Adrenal gland (tissue), 19 donors: ENCODE measurements at places on chromosomes 7 and 10. TPM values are rescaled to one million over a fixed set of nuclear protein-coding genes. Genes with fewer than 3 reads are reported as not detected.

GRCh38 chr7:28958980-28959347 is 834 bp upstream of the TRIL start:
- no peak for DNase-seq

DNA sequence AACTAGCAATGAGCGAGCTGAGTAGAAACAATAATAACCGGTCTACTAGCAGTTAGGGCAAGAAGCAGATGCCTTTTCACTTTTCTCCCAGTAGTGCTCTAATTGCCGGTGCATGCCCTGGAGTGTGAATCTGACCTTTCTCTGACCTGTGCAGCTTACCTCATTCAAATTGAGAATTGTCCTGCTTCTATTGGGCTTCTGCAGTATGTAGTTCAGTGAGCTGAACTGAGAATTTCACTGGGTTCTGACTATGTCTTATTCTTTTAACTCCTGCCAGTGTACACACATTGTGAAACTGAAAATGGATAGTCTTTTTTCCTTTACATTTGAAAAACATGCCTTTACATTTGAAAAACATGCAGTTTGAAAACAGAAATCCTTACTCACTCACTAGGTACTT is 157.9 kb upstream of the GRM3 start:
- DNase-seq, result no peak

DNA sequence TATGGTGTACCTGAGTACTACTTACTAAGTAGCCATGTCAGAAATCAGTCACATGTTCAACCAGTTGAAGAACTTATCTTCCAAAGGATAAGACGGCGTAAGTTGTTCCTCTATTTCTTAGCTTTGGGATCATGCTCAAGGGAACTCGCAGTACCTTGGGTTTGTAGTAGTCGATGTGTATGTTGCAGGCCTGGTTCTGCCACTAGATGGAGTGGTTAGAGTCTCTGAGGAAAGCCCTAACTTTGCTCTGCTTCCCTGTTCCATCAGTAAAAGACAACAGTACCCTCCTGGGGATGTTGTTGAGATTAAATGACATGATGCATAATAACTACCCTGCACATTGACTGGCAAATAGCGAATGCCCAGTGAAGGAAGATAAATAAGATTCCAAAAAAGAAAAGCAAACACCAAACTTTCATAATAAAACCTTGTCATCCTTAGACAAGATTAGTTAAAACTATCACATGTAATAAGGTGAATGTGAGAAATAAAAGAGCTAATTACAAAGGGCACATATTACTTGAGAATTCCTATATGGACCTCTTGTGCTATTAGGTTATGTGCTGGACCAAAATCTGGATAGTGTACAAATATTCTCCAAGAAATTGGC is 165.9 kb downstream of the ABCA13 start:
- no peak for DNase-seq

GRCh38 chr10:27995311-27995710 is 3.6 kb downstream of the ODAD2 start:
- DNase-seq, result no peak

ESYT2 gene
- total RNA-seq, result 56.2 TPM

HTR5A gene
- total RNA-seq, result not detected

DNA sequence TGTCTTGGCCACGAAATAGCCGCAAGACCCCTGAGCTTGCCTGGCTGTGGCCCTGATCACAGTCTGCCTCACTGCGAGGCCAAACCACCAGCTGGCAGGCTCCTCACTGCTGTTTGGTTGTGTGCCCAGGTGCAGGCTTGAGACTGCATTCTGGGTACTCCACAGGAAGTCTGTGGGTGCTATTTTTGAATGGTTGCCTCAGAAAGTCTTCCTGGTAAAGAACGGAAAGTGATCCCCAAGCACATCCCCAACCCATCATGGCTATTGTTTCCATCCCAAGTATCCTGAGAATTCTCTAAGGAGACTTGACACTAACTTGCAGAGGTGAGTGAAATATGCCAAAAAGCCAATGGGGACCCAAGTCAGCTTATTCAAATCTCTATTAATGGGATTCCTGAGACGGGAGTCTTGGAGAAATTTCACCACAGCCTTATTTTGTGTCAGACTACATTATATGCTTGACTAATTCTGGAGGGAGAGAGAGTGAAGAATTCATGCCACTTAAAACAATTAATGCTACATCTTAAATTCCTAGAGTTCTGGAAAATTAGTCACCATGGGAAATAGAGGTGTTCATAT is 170.9 kb downstream of the RAMP3 start:
- no peak for DNase-seq

DNA sequence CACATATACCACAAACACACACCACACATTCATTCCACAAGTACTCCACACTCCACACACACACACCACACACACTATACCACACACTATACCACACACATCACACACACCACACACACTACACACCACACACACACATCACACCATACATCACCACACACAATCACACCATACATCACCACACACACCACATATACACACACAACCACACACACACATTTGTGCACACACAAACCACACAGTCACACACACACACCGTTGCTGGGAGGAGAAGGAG is 112.8 kb downstream of the PTPN20 start:
- no peak for DNase-seq

DNA sequence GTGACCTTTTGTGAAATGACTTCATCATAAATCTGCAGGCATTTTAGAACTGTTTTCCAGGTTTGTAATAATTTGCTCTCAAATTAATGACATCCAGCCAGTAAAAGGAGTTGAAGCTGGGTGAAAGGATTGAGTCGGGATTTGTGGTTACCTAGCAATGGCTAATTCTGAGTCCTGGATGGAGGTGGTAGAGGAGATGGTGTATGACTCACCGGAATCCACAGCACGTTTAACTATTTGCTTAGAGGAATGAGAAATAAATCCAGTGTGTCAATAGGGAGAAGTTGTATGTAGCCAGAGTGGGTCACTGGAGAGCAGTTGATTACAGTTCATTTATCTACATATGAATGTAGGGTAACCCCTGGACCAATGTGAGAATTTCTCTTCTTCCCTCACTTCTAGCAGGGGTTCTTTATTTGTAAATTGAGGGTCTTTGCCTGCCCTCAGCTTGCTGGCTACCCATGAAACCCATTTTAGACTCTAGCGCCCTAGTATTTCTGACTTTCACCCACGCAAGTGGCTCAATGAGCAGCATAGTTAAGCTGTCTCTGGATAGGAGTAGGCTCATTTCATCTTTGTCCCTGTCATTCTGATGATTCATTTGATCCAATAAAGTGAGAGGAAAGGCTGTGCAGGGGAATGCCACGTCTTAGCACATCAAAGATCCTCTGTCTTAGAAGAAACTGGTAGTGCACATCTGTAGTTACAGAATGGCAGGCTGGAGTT is 547.8 kb downstream of the SORCS3 start:
- no peak for DNase-seq

CUZD1 gene
- not detected for total RNA-seq

UNCX gene
- not detected for total RNA-seq

DNA sequence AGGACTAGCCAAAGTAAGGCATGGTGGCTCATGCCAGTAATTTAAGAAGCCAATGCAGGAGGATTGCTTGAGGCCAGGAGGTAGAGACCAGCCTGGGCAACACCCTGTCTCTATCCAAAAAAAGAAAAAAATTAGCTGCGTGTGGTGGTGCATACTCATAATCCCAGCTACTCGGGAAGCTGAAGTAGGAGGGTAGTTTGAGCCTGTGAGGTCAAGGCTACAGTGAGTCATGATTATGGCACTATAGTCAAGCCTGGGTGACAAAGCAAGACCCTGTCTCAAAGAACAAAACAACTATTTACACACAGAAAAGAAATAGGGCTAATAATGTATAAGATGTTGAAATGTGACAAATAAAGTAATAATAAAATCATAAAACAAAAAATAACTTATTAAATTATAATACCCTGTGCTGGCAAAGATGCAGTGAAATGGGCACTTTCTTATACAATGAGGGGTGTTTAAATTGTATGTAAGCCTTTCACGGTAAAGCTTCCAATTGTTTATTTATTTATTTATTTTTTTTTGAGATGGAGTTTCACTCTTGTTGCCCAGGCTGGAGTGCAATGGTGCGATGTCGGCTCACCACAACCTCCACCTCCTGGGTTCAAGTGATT is 175.2 kb downstream of the TPST1 start:
- no peak for DNase-seq

- DNase-seq, result no peak
These were observed 23.4 kb downstream of the RPP38 start for GRCh38 chr10:15120523-15120922.

GRCh38 chr7:45982907-45983719 is 62.0 kb upstream of the IGFBP3 start:
- no peak for DNase-seq

GRCh38 chr7:156576216-156577058 is 64.1 kb upstream of the RNF32 start:
- no peak for DNase-seq

CCDC6 gene
- 31.7 TPM for total RNA-seq

GRCh38 chr10:21134645-21135022 is 237.5 kb upstream of the NEBL start:
- no peak for DNase-seq

- DNase-seq, result peak; percentile 2
These were observed at the start of gene VWDE for GRCh38 chr7:12403287-12404181. VWDE (minus strand) TSS chr7:12403865; CDS start chr7:12403716, 149 bp downstream.

DNA sequence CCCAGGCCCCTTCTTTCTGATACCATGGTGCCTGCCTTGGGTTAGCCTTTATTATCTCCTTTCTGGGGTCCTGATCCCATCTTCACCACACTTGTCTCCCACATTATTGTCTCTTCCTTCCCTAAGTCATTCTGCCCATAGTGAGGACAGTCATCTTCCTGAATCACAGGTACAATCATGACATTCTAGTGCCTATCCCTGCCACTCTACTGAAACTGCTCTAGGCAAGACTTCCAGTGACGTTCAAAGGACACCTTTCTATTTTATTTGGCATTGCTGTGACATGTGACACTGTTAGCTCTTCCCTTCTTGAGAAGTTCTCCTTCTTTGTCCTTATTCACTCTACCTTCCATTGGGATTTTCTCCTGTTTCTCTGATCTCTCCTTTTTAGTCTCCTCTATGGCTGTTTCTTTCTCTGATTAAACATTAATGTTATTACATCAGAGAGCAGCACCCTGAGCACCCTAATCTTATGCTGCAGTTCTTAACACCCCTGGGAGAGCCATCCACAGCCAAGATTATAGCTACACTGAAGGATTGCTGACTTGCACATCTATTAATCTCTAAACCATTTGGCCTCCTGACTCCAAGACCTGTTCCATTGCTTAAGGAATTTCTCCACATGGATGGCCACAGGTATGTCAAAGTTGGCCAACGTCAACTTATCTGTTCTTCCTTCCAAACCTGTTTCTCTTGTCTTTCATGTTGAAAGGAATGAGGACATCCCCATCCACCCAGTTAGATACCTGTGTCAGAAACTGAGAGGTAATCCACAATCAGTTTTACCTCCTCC is 10.9 kb downstream of the MACC1 start:
- no peak for DNase-seq

DNA sequence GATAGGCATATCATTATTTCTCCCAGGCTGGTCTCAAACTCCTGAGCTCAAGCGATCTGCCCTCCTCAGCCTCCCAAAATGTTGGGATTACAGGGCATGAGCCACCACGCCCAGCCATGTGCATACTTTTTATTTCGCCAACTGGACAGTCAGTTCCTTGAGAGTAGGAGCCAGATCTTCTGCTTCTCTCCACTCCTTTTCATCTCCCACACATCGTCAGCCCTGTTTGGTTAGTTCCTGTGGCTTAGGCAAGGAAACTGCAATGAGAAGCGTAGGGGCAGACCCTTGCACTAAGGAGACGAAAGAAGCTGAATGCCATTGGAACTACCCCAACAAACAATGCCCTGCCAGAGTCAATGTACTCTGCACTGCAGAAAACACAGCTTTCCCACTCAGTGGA is 178.2 kb downstream of the TRIL start:
- DNase-seq, result no peak
